ENCODE measurements at places on chromosomes 6 and 20.

DNA sequence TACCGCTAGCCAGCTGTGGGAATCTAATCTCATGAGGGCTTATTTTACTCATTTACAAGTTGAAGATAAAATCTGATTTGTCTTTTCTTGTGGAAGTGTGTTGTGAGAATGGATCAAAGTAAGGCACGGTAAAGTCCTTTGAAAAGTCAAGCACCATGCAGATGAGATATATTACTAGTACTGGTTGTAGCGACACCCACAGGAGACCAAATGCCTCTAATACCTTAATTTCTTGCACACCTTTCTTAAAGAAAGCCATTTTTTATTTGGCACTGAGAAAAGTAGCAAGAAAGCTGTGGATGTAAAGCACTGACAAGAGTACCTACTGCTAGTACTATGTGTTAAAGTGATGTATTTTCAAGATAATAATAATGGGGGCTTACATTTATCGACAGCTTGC, 191.0 kb upstream of the MMS22L start:
- no peak for DNase-seq

GRCh38 chr6:126632271-126632670, 292.4 kb downstream of the CENPW start:
- no peak for DNase-seq

DNA sequence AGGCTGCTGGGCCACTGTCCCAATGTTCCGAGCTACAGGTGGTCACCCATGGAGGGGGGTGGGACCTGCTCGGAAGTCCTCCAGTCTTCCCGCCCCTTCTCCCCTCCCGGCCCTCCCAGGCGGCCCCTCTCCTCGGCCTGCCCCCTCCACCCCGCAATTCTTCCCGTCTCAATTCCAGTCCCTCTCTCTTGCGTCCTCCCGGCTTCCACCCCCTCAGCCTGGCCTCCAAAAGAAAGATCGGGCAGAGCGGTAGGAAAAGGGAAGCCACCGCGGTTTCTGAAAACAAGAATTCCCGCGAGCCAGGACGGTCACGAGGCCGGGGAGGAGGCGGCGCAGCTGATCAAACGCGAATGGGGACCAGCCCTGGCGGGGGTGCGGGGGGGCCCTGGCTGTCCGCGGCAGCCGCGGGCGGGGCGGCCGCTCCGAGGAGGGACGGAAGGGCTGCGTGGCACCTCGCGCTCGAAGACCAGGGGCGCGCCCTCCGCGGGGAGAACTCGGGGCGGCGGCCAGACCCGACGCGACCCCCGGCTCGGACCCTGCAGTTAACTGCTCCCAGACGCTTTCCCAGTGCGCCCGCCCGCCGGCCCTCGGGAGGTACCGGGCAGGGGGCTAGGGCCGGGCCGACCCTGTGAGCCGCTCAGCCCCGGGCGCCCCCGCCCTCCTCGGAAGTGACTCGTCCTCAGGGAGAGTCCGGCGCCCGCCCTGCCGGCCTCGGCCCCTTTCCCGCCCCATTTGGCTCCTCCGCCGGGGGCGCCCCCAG, 1.0 kb downstream of the PXDC1 start:
- peak; percentile 48 for DNase-seq

- no peak for DNase-seq
These were observed 1.6 kb upstream of the TNFRSF6B start for GRCh38 chr20:63694584-63695423.

GRCh38 chr6:101077344-101077743, 196.2 kb upstream of the ASCC3 start:
- no peak for DNase-seq
